ENCODE measurements at places on chromosomes 1 and 21.

- no peak for DNase-seq
These were observed 21.0 kb downstream of the PLXNA2 start for GRCh38 chr1:208223136-208223535.

DNA sequence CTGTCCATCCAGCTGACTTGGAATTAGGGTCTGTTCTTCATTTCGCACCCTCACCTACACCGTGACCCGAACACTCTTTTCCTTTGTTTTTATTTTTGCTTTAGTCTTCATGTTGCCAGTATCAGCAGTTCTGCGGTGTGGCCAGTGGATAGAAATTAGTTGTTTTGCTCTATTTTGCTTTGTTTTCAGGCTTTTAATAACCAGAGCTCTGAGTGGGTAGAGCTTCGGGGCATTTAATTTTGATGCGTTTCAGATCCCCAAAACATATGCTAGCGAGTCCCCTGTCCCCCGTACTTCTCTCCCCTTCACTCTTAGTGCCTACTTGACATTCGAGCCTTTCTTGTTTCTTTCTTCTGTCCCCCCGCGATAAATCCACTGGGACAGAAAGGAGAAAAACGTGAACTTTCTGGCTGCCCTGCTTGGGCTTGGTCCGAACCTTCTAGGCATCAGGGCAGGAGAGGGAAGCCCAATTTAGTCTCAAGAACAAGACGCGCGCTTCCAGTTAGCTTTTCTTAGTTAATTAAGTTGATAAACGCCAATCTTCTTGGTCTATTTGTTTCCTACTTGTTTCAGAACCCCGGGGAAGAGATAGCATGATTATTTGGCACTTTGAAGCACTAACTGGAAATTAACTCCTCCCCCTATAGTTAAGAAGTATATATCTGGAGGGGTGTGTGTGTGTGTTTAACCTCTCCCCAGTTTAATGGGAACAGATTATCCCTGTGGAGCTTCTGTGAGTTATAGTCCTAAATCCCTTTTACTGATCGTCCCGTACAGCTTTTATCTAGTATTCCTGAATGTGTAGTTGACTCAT lies 839 bp downstream of the SWT1 start:
- DNase-seq: no peak

DNA sequence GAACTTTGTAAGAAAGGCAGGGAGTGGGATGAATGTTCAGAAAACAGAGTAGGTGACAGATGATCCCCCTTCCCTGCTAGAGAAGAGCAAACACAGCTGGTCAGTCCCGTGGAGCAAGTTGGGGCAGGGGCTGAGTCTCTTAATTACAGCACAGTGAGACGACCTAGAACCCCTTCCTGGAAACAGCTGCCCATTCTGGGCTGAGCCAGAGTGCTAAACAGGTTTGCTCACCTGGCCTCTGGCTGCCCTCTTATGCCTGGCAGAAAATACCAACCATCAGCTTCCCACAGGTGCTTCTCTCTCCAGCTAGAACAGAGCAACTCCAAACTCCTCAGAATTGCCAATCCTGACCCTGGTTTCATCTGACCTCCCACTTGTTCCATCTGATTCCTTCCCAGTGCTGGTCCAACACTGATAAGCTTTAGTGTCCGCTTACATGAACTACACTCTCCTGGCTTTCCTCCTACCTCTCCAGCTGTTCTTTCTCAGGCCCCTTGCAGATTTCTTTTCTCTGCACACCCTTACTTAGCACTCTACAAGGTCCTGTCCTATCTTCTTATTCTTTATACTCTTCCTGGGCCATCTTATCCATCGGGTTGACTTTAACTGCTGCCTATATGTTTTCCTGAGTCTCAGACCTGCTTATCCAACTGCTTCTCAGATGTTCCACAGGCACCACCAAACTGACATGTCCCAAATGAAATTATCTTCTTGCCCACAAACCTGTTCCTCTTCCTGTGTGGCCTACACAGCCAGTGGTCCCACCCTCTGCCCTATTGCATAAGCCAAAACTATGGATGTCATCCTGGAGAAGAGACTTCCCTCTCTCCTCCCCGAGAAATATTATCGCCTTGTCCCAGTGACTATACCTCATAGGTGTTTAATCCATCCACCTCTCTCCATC lies 22.6 kb upstream of the COL9A2 start:
- no peak for DNase-seq

DNA sequence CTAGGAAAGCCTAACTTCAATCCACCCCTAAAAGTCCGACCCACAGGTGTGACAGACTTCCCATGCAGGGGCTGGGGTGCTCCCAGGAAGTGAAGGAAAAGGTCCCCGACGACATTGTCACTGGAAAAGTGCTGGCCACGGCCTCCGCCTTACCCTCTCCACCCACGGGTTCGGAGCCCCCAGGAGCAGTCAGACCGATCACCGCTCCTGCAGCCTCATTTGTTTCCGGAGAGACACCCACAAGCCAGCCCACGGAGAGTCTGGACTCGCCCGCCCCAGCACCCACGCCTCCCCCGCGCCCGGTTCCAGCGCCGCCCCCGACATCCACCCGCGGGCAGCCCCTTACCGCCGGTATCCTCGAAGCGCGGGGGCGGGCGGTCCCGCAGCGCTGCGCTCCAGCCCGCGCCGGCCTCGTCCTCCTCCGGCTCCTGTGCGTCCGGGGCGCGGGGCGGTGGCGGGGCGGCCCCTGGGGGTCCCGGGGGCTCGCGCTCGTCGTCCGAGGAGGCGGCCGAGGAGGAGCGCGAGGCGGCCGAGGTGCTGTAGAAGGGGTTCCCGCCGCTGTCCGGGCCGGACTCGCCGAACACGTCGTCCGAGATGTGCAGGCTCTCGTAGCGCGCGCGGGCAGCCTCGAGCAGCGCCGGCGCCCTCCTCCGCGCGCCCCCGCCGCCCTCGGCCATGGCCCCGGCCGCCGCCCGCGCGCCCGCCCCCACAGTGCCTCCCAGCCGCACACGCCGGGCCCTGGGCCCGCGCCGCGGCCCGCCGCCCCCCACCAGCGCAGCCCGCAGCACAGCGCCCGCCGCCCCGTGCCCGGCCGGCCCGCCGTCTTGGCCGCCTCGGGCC lies 660 bp downstream of the PGBD5 start:
- no peak for DNase-seq

GRCh38 chr21:42027085-42027821 lies 17.1 kb upstream of the ZBTB21 start:
- DNase-seq: no peak

DNA sequence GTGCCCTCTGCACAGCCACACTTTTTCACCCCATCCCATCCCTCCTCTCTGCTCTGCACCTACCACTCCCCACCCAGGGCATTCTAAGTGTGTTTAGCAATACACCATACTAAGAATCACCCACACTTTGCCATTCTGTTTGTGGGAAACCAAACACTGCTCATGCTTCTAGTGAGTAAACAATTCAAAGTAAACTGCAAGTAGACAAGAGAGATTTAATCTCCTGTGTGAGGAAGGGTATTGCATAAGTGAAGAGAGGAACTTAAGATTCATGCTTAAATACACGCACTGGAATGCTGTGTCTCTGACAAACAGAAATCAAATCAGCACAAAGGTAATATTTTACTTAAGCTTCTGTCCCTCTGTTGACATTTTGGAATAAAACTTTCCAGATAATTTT lies 4.8 kb upstream of the EDARADD start:
- no peak for DNase-seq

GRCh38 chr1:76005765-76006164 lies 68.8 kb upstream of the ST6GALNAC3 start:
- DNase-seq: no peak

GRCh38 chr1:26044971-26045721 lies 772 bp downstream of the SLC30A2 start:
- no peak for DNase-seq

GRCh38 chr1:148293651-148294050 lies 141.6 kb upstream of the NBPF11 start:
- no peak for DNase-seq

- DNase-seq: no peak
These were observed 263.6 kb upstream of the USP24 start for GRCh38 chr1:55478742-55479141.

GRCh38 chr1:52403566-52404115 lies 582 bp downstream of the ORC1 start:
- peak; percentile 36 for DNase-seq

GRCh38 chr1:115669002-115669673 lies 27.4 kb downstream of the VANGL1 start:
- no peak for DNase-seq

GRCh38 chr1:222126052-222126451 lies 384.2 kb upstream of the DUSP10 start:
- no peak for DNase-seq

- DNase-seq: no peak
These were observed 94.9 kb upstream of the IGSF21 start for GRCh38 chr1:18012686-18013085.

DNA sequence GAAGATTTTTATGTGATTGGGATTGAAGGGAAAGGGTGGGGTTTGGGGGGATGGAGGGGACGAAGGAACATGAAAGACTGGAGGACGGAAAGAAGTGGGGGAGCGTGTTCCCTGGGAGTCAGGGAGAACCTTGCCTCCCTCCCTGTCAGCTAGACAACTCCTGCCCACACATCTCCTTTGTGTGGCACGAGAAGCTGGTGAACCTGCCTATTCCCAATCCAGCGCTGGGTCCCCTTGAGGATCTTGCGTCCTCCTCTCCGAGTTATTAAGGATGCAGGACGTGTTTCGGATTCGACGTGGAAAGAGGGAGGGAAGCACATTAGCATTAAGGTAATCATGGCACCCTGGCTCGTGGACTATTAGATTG lies 1.4 kb downstream of the LRRC7 start:
- no peak for DNase-seq

- DNase-seq: no peak
These were observed 31.7 kb upstream of the ERO1B start for GRCh38 chr1:236313427-236313826.

DNA sequence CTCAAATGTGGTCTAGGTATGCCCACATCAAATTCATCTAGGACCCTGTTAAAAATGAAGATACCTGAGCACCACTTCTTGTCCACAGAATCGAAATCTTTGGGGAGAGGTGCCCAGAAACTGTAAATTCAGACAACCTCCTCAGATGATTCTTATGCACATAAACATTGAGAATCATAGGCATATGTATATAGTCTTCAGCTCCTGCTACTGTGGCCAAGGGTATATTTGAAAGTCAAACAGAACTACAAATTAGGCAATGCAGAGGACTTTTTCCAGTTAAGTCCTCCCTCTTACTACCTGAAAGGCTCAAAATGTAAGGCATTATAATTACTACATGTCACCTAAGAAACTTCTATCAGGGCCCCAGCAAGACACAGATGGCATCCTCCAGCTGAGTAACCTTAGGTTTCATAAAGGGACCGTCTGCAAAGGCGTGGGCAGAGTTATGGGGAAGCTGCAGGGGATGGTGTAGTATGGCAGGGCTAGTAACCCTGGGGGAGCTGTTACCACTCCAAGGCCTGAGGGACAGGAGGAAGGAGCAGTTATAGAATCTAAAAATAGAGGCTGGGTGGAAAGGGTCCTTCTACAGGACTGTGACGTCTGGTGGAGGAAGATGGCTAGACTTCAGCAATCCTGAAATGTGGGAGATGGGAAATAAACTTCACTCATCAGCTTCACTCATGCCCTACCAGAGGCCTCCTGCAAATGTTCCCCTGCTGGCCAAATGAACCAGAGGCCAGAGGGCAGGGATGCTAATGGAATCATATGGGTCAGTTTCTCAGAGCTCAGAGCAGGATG lies 46.3 kb downstream of the DAB1 start:
- no peak for DNase-seq

DNA sequence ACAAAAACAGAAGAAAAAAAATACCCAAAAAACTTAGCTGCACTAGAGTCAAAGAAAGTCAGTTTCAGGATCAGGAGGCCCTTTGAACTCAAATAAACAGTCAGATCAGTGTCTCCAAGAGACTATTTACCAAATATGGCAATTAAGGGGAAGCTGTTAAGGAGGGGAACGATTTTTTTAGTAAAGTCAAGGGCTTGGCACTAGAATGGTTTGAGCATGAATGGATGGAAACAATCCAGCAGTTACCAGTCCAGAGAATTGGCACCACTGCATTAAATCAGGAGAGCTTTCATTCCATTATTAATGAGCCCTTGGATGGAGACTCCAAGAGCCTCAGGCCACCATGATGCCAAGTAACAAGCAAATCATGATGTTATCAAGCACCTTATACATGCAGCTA lies 7.2 kb downstream of the TRAPPC3 start:
- no peak for DNase-seq

DNA sequence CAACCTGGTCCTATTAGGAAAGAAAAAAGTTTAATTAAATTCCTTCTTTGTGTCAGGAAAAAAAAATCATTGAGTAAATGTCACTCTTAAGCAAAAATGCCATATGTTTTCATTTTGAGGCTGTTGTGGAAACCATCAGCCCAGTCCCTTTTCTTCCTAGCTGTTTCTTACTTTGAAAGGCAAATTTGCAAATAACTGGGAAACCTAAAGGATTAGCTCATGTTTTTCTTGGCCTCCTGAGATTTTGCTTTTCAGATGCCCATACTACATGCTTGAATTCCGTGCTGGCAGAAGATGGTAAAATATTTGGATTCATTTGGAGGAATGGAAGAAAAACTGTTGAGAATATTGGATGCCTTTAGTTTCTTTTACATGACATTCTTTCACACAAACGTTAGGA lies 182.1 kb upstream of the ADAMTS5 start:
- DNase-seq: no peak

- DNase-seq: no peak
These were observed 517.2 kb upstream of the NR5A2 start for GRCh38 chr1:199510314-199510713.

DNA sequence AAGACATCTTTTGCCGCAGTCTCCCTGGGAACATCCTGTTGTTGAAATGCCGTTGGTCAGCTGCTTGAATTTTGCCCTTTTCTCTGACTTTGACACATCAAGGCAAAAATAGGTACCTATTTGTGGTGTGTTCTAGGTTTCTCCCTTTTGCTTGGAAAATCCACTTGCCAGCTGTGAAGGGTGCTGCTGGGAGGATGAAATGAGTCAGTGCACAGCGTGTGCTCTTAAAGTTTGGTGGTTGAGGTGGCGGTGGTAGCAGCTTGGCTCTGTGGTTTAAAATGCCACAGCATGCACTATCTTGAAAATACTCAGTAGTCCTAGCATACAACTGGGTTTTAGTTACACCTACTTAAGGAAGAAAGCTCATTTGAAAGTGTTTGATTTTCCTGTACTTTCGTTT lies 183.8 kb downstream of the DHRS3 start:
- no peak for DNase-seq

DNA sequence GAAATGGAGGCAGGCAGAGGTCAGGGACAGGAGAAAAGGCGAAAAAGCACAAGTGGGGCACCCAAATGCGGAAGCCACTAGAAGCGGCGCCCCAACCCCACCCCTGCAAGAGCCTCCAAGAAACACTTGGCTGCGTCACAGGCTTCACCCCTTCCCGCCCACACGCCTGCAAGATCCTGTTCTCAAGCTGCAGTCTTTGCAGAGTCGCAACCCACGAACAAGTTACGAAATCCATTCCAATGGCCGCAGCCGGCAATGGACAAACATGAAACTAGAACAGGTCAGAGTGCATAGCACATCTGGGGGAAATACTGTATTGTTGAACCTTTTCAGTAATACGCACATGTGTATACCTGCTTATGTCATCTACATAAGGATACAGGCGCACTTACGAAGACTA lies 103.6 kb downstream of the PSMG1 start:
- no peak for DNase-seq

- no peak for DNase-seq
These were observed 19.8 kb downstream of the NPR1 start for GRCh38 chr1:153698020-153698922.

GRCh38 chr1:43668956-43669355 lies 19.0 kb downstream of the KDM4A start:
- DNase-seq: no peak
